ENCODE measurements at places on chromosomes 3 and 15. TPM values are rescaled to one million over a fixed set of nuclear protein-coding genes. Genes with fewer than 3 reads are reported as not detected.
A peak's percentile ranks its signal among the peaks of the same experiment; 100 is the strongest.

GRCh38 chr3:173066044-173067004 lies 74.7 kb downstream of the SPATA16 start:
- DNase-seq: peak; percentile 5

- peak; percentile 41 for DNase-seq
Measured at GRCh38 chr15:73601451-73602445, 31.4 kb downstream of the NPTN start.

- no peak for DNase-seq
Measured at GRCh38 chr3:62335196-62335595, 38.2 kb downstream of the FEZF2 start.

DNA sequence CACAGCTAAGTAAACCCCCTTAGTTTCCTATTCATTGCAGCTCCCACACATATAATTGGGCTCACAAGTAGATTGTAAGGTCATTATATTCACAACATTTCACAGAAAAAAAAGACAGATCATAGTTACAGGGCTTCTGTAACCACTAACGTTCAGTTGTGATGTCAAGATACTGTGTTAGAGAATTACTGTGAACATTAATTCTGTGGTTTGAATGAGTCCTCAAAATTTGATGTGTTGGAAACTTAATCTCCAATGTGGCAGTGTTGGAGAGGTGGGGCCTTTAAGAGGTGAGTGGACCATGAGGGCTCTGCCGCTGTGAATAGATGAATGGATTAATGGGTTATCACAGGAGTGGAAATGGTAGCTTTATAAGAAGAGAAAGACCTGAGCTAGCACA lies 21.3 kb downstream of the GRK7 start:
- DNase-seq: no peak

- DNase-seq: no peak
Measured at GRCh38 chr3:84444726-84445521, 513.9 kb upstream of the CADM2 start.

- DNase-seq: no peak
Measured at GRCh38 chr3:169871129-169871886, 1.6 kb upstream of the LRRC31 start.

DNA sequence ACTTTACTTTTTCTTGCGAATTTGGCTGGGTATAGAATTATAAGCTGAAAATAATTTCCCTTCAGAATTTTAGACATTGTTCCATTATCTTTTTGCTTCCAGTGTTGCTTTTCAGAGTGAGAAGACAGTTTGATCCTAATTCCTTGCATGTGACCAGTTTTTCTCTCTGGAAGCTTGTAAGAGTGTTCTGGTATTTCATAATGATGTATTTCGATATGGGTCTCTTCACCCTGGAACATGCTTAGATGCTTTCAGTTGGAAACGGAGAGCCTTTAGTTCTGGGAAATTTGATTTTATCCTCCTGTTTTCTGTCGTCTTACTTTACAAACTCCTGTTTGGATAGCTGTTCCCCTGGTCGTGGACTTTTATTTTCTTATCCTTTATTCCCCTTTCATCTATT lies 13.9 kb downstream of the ALPK3 start:
- DNase-seq: no peak

Gene BHLHE40
- polyA plus RNA-seq: 24.2 TPM

DNA sequence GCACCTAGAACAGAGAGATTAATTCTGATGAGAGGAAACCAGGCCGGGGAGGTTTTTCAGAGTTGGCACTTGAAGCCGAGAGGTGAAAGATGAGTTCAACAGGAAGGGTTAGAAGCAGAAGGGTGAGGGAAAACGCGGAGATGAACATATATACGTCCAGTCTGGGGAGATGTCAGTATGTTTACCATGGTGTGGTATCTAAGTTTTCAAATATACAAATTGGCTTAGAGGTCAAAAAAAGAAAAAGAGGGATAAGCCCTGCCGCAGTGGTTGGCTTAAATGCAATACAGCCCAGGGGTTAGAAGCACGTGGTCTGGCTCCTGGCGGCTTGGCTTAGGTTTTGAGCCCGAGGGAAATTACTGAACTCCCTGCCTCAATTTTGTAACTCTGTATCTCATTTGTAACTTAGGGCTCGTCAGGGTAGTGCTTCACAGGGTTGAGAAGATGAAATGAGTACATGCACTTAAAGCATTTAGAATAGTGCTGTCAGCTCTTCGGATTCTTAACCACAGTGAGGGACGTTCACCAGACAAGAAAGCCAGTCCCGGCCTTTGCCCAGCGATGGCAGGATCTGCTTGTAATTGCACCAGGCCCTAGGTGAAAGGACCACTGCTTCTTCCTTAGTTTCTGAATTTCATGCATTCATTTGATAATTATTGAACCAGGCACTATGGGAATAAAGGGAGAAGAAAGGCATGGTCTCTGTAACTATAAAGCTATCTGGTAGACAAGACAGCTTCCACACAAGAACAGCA lies 6.4 kb downstream of the HES1 start:
- DNase-seq: no peak

GRCh38 chr15:96359616-96360521 lies 29.4 kb downstream of the NR2F2 start:
- DNase-seq: peak; percentile 87

DNA sequence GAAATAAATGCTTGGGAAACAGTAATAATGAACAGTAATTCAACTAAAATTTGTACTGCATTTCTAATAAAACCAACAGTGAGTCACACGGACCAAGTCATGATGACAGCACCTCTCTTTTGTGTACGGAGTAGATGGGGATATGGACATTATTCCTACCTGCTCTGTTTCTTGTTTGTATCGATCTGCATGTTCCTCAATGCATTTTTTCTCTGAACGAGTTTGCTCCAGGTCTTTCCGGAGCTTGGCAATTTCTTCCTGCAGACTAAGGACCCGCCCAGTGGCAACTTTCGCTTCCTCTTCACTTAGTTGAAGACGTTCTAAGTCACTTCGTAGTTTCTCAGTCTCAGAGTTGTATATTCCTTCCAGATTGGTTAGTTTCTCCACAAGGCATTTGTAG lies 74.4 kb upstream of the MYO5C start:
- DNase-seq: no peak

Gene DZIP3
- polyA plus RNA-seq: 39.8 TPM

- DNase-seq: no peak
Measured at GRCh38 chr3:124444075-124444474, 286.2 kb upstream of the UMPS start.

Gene GLCE
- polyA plus RNA-seq: 42.4 TPM

GRCh38 chr3:171953301-171954022 lies 85.9 kb upstream of the FNDC3B start:
- DNase-seq: no peak

DNA sequence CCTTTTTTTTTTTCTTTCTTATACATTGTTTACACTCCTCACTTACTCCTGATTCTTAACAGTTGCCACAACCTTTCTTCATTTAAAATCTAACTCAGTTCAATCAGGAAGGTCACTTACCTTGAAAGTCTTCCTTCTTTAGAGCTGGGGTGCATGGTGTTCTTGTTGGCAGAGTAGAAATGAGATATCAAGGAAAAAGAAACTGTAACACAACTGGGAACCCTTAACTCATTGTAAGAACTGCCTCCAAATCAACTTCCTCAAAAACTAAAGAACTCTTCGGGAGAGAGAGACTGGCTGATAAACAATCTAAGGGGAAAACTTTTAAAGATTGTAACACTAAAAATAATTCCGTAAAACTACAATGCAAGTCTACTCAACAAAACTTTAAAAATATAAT lies 1.4 kb upstream of the APPL1 start:
- no peak for DNase-seq

Gene EPHB3
- 33.2 TPM for polyA plus RNA-seq

GRCh38 chr3:198113206-198114053 lies 153.4 kb downstream of the LMLN start:
- no peak for DNase-seq

GRCh38 chr3:113831103-113831355 lies 7.6 kb upstream of the GRAMD1C start:
- no peak for DNase-seq

Gene MRPL47
- 53.5 TPM for polyA plus RNA-seq

- no peak for DNase-seq
Measured at GRCh38 chr3:146249921-146250320, 984 bp downstream of the PLSCR4 start.

DNA sequence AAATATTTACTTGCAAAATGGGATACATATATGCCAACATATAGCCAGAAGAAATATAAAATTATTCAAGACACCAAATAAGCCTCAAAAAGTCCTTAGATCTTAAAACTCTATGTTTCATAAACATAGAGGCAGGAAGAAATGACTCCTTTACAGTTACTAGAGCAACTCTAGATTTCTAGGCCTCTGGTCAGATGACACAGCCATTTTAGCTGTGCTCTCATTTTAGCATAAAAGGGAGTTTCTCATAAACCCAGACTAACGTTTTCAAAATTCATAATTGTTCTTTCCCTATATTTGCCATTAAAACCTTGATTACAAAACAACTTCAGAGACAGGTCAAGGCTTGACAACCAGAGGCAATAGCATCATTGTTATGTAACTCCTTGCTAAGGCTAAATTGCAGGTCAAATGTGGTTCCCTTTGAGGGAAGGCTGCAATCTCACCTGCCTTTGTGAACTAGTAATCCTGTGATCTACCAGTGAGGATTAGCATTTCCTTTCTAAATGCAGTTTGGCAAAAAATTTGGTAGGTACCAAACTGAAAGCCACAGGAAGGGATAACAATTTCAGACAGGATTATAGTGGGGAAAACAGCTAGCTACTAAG lies 8.2 kb downstream of the THOC7 start:
- DNase-seq: no peak

DNA sequence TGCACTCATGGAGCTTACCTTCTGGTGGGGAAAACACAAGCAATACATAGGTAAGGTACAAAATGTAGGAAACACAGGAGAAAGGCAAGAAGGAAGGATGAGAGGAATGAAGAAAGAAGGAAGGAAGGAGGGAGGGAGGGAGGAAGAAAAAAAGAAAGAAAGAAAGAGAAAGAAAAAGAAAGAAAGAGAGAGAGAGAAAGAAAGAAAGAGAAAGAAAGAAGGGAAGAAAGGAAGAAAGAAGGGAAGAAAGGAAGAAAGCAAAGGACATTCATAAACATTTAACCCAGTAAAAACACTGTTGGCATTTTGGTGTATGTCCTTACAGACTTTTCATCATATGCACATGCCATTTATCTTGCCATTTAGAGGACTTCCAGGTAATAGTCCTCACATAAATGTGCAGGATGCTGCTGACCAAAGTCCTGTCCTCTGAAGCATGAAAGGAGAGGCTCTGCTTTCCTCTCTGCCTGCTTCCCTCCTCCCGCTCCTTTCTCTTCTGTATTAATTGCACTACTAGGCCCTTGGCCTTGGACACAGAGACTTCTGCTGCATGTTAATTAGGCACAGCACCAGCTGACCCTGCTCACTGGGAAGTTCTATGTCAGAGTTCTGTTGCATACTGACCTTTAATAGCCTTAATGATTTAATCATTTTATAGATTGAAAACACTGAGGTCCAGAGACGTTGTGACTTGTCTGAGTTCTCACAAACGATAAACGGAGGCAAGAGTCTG lies 29.7 kb upstream of the NDUFB4 start:
- DNase-seq: no peak

DNA sequence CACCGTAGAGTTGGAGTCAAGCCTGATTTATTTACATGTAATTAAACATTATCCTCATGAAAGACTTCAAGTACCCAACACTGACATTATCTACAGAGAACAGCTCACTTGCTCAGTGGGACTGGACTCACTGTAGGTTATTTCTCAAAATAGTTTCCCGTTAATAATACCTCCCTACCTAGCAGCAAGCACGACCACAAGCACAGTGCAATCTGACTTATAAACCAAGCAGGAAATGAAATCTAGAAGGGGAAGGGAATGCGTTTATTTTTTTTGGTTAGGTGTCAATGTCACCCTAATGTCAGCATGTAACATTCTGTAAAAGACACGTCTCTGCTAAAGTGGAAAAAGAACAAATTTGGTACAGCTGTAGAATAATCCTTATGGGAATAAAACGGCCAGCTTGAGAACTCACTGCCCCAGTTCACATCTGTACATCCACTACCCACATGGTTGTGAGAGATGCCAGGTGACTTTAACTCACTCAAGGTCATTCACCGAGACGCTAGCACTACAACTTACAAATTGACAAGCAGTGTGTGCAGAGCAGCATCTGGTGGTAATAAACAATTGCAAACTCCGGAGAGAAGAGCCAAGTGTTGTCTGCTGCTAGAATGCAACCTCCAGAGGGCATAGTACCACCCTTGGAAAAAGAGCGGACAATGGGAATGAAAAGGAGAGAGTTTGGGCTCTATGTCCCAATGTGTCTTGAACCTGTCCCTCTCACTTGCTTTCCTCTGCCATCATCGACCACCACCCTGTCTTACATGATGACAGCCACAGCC lies 242.5 kb downstream of the CADPS start:
- DNase-seq: no peak

GRCh38 chr15:64343222-64343621 lies 12.8 kb downstream of the CSNK1G1 start:
- DNase-seq: no peak

All from renal pelvis (tissue), 12 donors.